ENCODE measurements at places on chromosomes 16 and 17. TPM values are rescaled to one million over a fixed set of nuclear protein-coding genes. Genes with fewer than 3 reads are reported as not detected.

GRCh38 chr16:27740496-27741201 is 190.7 kb downstream of the KATNIP start:
- H3K27ac ChIP-seq: no peak overlapping the region
- peaks cover 11% of the 10 kb centered on the region for H3K36me3 ChIP-seq
- no peaks in the 10 kb centered on the region for H3K27me3 ChIP-seq
- DNase-seq: no peak
- no peaks in the 10 kb centered on the region for H3K4me1 ChIP-seq
- H3K4me3 ChIP-seq: no peak overlapping the region

- no peak overlapping the region for H3K27ac ChIP-seq
- H3K36me3 ChIP-seq: peaks cover 8% of the 10 kb centered on the region
- H3K4me1 ChIP-seq: peaks cover 18% of the 10 kb centered on the region
- no peak overlapping the region for H3K4me3 ChIP-seq
- DNase-seq: no peak
Observed at GRCh38 chr17:30395398-30396022, 16.8 kb downstream of the CPD start.

DNA sequence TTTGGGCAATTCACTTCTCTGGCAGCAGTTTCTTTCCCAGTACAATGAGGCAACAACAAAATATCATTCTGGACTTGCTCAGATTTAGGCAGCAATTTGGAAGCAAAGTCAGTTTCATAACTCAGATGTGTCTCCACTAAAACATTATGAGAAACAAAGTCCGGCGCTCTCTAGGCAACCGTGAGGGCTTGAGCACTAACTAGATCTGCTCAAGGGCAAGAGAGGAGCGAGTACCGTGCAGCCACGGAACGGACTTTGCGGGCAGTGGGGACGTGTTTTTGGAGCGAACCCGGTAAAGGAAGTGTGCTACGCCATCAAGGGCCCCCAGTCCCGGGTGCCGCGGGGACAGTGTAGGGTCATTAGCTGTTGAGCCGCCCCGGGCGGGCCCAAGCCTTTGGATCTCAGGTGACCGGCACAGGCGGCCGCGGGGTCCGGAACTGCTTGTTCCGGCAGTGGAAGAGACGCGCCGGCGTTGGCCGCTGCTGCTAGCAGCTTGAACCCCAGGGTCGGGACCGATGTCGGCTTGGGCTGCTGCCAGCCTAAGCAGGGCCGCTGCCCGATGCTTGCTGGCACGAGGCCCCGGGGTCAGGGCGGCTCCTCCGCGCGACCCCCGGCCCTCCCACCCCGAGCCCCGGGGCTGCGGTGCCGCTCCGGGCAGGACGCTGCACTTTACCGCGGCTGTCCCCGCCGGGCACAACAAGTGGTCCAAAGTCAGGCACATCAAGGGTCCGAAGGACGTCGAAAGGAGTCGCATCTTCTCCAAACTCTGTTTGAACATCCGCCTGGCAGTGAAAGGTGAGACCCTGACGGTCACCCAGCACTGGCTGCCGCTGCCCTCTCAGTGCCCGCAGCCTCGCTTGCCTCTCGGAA is at the start of gene TACO1:
TSS of gene TACO1 (plus strand) at position 327 of the 870 bp plus-strand sequence. CDS start at position 516, 189 bp downstream.
- H3K27me3 ChIP-seq: no peaks in the 10 kb centered on the region
- H3K4me3 ChIP-seq: peak within 1 kb of the TSS; percentile 86
- peak within 1 kb of the TSS; percentile 86 for H3K27ac ChIP-seq
- DNase-seq: peak; percentile 88
- peaks cover 39% of the 10 kb centered on the region for H3K4me1 ChIP-seq

Gene CCL14
- total RNA-seq: not detected

DNA sequence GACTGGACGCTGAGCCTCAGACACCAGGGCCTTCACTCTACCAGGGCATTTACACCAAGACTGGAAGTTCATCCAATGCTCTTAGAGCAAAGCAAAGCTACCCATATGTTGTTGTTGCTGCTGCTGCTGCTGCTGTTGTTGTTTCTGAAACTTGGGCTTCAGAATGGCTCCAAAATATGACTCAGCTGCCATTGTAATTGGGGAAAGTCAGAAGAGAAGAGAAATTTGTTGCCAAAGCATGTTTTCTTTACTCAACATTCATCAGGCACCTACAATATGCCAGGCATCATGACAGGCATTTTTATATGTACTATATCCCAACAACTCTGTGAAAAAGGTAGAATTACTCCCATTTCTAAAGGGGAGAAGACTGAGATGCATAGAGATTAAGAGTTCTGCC is 11.9 kb downstream of the KRT32 start:
- no peak for DNase-seq
- no peaks in the 10 kb centered on the region for H3K4me1 ChIP-seq
- H3K4me3 ChIP-seq: no peak overlapping the region
- no peak overlapping the region for H3K27ac ChIP-seq

GRCh38 chr16:85019659-85020245 is 7.8 kb upstream of the KIAA0513 start:
- peaks cover 15% of the 10 kb centered on the region for H3K4me1 ChIP-seq
- DNase-seq: no peak
- H3K36me3 ChIP-seq: no peaks in the 10 kb centered on the region
- no peak overlapping the region for H3K27ac ChIP-seq
- no peak overlapping the region for H3K4me3 ChIP-seq

Gene FBXO39
- total RNA-seq: not detected

DNA sequence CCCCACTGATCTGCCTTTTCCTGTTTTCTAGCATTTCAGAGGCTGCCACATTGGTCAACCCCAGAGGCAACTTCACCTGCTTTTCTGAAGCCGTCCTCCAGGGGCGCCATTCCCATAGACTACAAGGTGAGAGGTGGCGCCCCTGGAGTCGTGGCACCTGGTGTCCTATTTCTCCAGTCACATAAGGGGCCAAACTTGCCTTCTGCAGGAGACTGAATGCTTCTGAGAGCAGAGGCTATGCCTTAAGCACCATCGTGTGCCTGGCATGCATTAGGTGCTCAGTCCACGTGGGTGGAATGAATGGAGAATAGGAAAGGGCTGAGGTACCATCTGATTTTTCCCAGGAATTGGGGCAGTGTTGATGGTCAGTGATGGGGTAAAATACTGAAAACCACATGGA is 164.8 kb downstream of the HAPSTR1 start:
- no peak overlapping the region for H3K4me3 ChIP-seq
- H3K27me3 ChIP-seq: peaks cover 13% of the 10 kb centered on the region
- H3K4me1 ChIP-seq: no peaks in the 10 kb centered on the region
- no peak overlapping the region for H3K27ac ChIP-seq
- no peaks in the 10 kb centered on the region for H3K36me3 ChIP-seq

DNA sequence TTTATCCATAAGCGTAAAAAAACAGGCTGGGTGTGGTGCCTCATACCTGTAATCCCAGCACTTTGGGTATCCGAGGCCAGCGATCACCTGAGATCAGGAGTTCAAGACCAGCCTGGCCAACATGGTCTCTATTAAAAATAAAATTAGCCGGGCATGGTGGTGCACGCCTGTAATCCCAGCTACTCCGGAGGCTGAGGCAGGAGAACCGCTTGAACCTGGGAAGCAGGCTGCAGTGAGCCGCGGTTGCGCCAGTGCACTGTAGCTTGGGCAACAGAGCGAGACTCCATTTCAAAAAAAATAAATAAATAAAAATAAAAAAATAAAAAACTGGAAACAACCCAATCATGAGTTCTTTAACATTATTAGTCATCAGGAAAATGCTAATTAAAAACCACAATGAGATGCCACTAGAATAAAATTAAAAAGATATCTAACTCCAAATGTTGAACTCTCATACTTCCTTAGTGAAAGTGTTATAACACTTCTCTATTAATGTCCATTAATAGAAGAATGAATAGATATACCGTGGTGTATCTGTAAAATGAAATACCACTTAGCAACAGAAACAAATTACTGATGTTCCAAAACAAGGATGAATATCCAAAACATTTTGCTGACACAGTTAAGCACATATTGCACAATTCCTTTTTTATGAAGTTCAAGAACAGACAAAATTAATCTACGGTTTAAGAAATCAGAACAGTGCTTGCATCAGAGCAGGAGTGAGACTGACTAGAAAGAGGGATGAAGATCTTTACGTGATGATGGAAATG is 13.1 kb downstream of the MPHOSPH6 start:
- H3K4me1 ChIP-seq: peaks cover 15% of the 10 kb centered on the region
- DNase-seq: no peak
- H3K36me3 ChIP-seq: peaks cover 42% of the 10 kb centered on the region

GRCh38 chr17:77264617-77265230 is 124.0 kb downstream of the SEC14L1 start:
- no peak overlapping the region for H3K27ac ChIP-seq
- H3K4me1 ChIP-seq: no peaks in the 10 kb centered on the region
- no peaks in the 10 kb centered on the region for H3K27me3 ChIP-seq
- no peak overlapping the region for H3K4me3 ChIP-seq

GRCh38 chr17:82386881-82387704 is 15.5 kb downstream of the UTS2R start:
- peaks cover 4% of the 10 kb centered on the region for H3K4me1 ChIP-seq
- no peak overlapping the region for H3K27ac ChIP-seq
- H3K36me3 ChIP-seq: no peaks in the 10 kb centered on the region
- peaks cover 12% of the 10 kb centered on the region for H3K27me3 ChIP-seq
- no peak overlapping the region for H3K4me3 ChIP-seq
- no peak for DNase-seq

Gene ARHGAP44
- total RNA-seq: not detected

GRCh38 chr16:88064889-88065746 is 113.9 kb downstream of the BANP start:
- peaks cover 13% of the 10 kb centered on the region for H3K36me3 ChIP-seq
- no peaks in the 10 kb centered on the region for H3K27me3 ChIP-seq
- H3K4me3 ChIP-seq: no peak overlapping the region
- DNase-seq: no peak
- no peaks in the 10 kb centered on the region for H3K4me1 ChIP-seq
- no peak overlapping the region for H3K27ac ChIP-seq

DNA sequence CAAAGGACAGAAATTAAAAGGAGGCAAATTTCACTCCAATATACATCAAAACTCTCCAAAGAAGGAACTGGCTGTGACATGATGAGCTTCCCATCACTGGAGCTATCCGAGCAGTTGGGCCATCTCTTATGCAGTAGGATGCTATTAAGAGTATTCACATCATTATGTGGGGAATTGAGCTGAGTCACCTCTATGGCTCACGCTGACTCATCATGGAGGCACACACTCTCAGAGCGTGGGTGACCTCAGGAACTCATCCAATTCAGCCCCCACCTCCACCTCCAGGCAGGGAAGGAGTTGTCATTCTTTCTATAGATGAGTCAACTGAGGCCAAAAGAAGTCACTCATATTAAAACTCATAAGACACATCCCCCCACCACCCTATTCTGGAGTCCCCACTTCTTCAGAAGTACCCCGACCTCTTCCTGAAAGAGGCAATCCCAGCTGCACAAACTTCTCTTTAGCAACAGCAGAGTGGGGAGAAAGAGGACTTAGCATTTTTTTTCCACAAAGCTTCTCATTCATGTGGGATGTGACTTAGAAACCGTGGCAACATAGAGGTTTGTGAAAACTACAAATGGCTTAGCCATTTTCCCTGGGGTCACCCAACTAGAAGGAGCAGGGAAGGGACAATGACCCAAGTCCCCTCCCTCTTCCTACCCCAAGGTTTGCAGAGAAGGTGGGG is 32.5 kb downstream of the ABCC12 start:
- no peak overlapping the region for H3K27ac ChIP-seq
- peaks cover 29% of the 10 kb centered on the region for H3K4me1 ChIP-seq
- DNase-seq: peak; percentile 87
- no peak overlapping the region for H3K4me3 ChIP-seq
- no peaks in the 10 kb centered on the region for H3K36me3 ChIP-seq
- peaks cover 12% of the 10 kb centered on the region for H3K27me3 ChIP-seq

- H3K27me3 ChIP-seq: peaks cover 19% of the 10 kb centered on the region
- no peak overlapping the region for H3K27ac ChIP-seq
- DNase-seq: peak; percentile 86
- H3K4me1 ChIP-seq: no peaks in the 10 kb centered on the region
- no peak overlapping the region for H3K4me3 ChIP-seq
- H3K36me3 ChIP-seq: no peaks in the 10 kb centered on the region
Observed at GRCh38 chr17:57783338-57783742, 38.2 kb upstream of the CCDC182 start.

Gene KRT33B
- not detected for total RNA-seq

Gene TNFRSF13B
- not detected for total RNA-seq

Gene CPSF4L
- total RNA-seq: not detected

DNA sequence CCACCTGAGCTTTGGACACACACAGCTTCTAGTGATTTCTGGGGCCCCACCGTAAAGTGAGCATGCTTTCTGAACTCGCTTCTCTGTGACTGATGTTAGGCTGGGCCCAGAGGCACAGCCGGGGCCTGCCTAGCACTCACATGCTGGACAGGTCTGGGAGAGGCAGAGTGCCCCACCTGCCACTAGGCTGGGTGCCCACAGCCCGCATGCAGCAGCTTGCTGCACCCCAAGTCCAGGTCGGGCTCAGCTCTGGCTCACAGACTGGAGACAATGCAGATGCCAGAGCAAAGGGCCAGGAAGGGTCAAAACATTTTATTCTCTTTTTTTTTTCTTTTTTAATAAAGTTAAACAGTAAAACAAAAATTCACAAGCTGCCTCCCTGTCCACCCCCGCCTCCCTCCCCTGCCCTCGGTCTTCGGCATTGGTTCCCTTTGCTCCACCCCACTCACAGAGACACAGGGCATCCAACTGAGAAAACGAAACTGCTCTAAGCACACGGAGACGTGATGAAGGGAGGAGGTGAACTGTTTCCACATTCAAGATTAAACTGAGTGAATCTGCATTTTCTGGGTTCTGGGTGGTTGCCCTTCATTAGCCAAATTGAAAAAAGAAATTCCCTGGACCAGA is 9.7 kb downstream of the CNP start:
- H3K36me3 ChIP-seq: peaks cover 27% of the 10 kb centered on the region
- peak overlapping the region; percentile 77 for H3K27ac ChIP-seq
- peaks cover 5% of the 10 kb centered on the region for H3K4me1 ChIP-seq
- DNase-seq: no peak
- no peak overlapping the region for H3K4me3 ChIP-seq

GRCh38 chr16:4387781-4388180 is 16.1 kb downstream of the VASN start:
- no peaks in the 10 kb centered on the region for H3K4me1 ChIP-seq
- no peaks in the 10 kb centered on the region for H3K27me3 ChIP-seq
- no peak overlapping the region for H3K27ac ChIP-seq
- no peak for DNase-seq

Gene CD300A
- 11.3 TPM for total RNA-seq

DNA sequence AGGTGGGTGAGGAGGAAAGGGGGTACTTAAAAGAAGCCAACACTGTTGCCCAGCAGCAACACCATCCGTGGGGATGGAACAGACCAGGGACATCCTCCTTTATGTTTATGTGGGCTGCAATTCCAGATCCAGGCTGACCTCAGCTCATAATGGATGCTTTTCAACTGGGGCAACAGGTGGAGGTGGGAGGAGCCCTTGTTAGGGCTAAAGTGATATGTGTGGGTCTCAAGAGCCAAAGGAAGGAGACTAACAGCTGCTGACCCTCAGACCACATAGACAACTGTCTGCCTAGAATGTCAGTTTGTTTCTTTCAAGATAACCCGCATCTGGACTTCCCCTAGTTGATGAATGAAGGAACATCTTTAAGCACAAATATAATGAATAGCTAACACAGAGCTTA is 2.0 kb upstream of the INPP5K start:
- peak overlapping the region; percentile 46 for H3K4me3 ChIP-seq
- DNase-seq: no peak
- H3K27me3 ChIP-seq: no peaks in the 10 kb centered on the region

Measured in activated CD4-positive, alpha-beta memory T cell treated with anti-CD3 and anti-CD28 coated beads for 36 hours (primary cell).